DMS153 (cell line): ENCODE measurements at places on chromosomes 11 and 22.

DNA sequence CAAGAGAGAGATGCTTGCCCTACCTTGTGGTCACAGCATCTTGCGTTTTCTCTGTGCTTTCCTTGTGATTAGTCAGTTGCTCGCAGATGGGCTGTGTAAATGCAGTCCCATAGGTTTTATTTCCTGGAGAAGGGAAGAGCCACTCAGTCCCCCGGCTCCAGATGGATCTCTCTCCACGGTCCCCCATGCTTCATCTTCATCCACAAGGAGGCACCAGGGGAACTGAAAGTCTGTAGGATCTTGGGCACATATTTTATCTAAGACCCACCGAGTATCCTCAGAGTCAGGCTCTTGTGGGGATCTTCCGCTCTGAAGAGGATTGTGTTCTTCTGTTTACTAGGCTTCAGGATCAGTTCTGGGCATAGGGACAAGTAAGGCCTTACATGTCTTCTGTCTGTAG lies 66.8 kb upstream of the E2F8 start:
- no peak for DNase-seq

GRCh38 chr11:23022854-23023253 lies 162.6 kb upstream of the CCDC179 start:
- DNase-seq = no peak

DNA sequence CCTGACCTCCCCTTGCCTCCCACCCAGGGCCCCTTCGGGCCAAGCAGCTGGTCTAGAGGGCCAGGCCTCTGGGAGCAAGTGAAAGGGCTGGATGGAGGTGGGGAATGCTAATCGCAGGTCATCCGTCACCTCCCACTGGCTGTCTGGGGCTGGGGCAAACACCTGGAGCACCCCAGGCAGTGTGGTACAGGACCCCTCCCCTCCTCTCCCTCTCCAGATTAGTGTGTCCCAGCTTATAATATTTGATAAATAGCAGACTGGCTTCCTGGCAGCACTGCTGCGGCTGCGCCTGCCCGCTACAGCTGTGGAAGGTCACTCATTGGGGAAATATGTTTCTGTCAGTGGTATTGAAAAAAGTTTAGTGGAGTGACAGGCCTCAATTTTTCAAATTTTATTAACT lies 90.7 kb upstream of the PHOX2A start:
- no peak for DNase-seq

GRCh38 chr11:94002226-94002625 lies 18.9 kb upstream of the HEPHL1 start:
- no peak for DNase-seq

DNA sequence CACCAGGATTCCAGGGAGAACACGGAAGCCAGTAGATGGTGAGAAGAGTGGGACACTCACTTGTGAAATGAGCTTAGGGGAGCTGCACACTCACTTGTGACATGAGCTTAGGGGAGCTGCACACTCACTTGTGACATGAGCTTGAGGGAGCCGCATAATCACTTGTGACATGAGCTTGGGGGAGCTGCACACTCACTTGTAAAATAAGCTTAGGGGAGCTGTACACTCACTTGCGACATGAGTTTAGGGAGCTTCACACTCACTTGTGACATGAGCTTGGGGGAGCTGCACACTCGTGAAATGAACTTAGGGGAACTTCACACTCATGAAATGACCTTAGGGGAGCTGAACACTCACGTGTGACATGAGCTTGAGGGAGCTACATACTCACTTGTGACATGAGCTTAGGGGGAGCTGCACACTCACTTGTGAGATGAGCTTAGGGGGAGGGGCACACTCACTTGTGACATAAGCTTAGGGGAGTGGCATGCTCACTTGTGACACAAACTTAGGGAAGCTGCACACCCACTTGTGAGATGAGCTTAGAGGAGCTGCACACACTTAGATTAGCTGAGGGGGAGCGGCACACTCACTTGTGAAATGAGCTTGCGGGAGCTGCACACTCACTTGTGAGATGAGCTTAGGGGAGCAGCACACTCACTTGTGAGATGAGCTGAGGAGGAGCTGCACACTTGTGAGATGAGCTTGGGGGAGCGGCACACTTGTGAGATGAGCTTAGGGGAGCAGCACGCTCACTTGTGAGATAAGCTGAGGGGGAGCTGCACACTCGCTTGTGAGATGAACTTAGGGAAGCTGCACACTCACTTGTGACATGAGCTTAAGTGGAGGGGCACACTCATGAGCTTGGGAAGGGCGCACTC lies 59.0 kb downstream of the NCAPD3 start:
- DNase-seq = peak; percentile 83

- DNase-seq = no peak
These were observed 47.2 kb upstream of the CEP295 start for GRCh38 chr11:93614173-93614722.

GRCh38 chr11:117218133-117218915 lies 13.5 kb downstream of the PCSK7 start:
- no peak for DNase-seq

GRCh38 chr11:131025421-131026125 lies 109.3 kb upstream of the SNX19 start:
- DNase-seq = no peak

- DNase-seq = no peak
These were observed 338.1 kb upstream of the KIRREL3 start for GRCh38 chr11:127338380-127339259.

DNA sequence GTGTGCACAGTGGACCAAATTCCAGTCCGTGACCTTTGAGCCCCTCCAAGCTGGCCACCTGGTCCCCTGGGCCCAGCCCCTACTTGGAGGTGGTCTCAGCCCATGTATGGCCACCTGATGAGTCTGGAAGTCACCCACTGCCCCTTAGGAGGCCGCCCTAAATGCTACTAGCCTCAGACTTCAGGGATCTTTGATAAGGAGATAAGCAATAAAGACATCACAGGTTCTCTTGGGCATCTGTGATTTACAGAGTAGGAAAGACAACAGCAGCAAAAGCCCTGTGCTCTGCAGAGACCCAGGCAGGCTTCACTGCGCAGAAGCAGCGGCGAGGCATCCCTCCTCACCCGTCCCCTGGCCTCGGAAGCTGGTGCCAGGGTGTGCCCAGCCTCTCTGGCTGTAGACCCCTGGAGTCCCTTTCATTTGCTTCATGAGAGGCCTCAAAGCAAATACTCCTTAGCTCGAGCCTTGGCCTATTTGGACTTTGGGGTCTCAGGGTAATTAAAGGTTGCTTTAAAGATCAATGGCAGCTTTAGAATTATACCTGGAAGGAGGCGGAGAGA lies 360.1 kb downstream of the TBC1D22A start:
- no peak for DNase-seq

DNA sequence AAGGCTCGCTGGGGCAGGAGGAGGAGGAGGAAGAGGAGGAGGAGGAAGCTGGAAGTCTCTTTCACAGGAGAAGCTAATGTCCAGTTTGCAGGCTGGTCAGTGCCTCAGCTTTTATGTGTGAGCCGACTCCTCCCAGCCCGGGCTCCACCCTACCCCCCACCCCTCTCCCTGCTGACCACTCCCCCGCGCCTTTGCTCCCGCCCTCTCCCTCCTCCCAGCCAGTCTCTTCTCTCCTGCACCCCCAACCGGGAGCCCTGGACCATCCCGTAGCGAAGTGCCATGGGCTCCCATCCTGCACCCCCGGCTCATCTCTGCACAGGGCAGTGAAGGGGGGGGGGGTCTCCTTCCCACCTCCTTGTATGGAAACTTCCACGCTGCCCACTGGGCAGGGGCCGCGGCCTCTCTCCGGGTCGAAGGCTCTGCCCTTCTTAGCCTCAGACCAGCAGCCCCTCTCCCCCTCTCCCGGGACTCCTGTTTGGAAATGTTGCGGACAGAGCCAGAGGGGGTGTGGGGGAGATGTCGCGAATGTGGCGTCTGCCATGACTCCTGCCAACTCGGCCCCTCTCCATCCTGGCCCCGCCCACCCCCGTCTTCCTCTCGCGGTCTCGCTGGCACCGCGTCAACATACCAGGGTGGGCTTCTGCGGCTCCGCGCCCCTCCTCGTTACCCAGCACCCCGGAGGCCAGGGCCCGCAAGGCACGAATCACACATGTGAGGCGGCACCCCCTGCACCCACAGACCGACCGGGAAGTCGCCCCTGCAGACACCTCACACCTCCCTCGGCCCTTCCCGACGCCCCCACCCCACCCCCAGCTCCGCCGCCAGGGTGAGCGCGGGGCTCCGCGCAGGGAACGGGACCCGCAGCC lies 1.8 kb downstream of the IGF2 start:
- no peak for DNase-seq
